ENCODE measurements at places on chromosomes 1 and 21.

- no peak for DNase-seq
These were observed 4.2 kb downstream of the CLIC6 start for GRCh38 chr21:34673006-34673405.

DNA sequence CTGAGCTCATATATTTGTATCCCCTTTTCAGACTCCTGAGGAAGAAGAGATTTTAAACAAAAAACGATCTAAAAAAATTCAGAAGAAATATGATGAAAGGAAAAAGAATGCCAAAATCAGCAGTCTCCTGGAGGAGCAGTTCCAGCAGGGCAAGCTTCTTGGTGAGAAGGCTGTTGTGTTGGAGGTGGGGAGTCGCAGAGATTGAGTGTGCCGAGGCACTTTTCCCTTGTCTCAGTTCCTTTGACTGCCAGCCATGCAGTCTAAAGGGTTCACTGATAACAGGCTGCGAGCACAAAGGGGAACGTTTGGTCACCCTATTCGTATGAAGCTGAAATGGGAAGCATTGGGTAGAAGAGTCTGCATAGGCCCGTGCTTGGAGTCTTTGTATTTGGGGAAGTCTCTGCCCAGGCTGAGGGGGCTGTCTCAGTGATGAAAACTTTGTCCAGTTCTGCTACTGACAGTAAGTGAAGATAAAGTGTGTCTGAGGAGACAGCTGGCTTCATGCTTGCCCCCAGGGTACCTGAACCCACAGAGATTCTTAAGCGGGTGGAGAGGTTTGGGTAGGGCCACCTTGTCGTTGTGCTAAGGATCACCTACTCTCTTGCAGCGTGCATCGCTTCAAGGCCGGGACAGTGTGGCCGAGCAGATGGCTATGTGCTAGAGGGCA is 2.8 kb downstream of the RPS8 start:
- no peak for DNase-seq

DNA sequence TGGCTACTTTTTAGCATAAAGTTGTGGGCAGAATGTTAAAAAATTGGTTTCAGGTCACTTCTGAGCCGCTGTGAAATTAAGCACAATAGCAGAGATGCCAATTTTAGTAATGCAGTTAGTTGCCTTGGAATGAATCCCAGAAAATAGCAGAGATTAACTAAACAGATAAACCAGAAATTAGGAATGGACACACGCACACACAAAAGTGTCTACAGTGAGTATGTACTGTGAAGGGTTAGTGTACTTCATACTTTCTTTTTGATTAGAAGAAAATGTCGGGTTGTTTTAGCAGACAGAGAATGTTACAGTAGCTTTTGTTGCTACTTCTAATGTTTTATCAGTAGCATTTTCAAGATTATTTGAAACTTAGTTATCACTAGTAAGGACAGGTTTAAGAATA is 106.7 kb downstream of the LEPR start:
- DNase-seq = no peak

DNA sequence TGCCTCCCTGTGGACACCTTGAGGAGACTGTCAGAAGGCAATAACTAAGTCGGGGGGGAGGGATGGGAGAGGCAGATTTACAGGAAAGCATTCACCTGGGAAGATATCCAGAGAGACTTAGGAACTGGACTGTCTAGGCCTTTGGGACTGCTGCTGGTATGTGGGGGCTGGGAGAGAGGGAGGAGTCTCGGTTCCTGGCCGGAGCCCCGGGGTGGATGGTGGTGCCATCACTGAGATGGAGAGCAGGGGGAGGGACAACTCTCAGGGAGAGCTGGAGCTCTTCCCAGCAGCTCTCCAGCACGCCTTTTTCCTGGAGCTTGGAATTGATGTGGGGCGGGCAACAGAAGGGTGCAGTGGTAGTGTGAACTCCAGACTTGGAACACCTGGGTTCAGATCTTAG is 22.1 kb downstream of the PTPRF start:
- DNase-seq = no peak

GRCh38 chr1:188249811-188250210 is 1421.1 kb downstream of the PLA2G4A start:
- no peak for DNase-seq

DNA sequence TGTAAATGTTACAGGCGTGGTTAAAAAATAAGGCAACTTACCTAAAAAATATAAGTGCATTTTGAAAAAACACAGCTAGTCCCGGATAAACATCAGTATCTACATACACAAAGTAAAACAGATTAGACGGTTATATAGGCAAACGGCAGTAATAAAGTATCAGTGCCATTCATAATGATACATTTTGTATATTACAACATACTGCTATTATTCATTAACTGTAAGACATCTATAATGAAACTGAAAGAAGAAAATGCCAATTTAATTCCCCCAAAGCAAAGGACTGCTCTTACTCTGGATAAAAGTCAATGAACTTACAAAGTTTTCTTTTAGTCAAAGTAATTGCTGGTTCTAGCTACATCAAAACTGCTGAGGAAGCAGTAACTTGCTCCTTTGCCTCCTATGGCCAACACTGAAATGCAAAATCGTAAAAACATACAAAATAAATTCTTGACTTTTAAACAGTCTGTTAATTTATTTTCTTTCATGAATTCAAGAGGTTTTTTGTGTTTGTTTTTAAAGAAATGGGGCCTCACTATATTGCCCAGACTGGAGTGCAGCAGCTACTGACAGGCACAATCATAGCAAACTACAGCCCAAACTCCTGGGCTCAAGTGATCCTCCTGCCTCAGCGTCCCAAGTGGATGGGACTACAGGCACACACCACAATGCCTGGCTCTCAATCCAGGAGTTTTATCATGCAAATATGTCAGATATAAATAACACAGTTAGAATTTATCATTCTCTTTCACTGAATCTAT is 23.9 kb downstream of the TMEM50B start:
- no peak for DNase-seq

- no peak for DNase-seq
These were observed 47.1 kb upstream of the CSF3R start for GRCh38 chr1:36529769-36530260.

Measured in stimulated activated CD8-positive, alpha-beta memory T cell treated with anti-CD3 and anti-CD28 coated beads, Interleukin-4, amount 100 ng/mL, for 4 hours (primary cell).